ENCODE measurements at places on chromosomes 5 and 9.
A peak's percentile ranks its signal among the peaks of the same experiment; 100 is the strongest.

DNA sequence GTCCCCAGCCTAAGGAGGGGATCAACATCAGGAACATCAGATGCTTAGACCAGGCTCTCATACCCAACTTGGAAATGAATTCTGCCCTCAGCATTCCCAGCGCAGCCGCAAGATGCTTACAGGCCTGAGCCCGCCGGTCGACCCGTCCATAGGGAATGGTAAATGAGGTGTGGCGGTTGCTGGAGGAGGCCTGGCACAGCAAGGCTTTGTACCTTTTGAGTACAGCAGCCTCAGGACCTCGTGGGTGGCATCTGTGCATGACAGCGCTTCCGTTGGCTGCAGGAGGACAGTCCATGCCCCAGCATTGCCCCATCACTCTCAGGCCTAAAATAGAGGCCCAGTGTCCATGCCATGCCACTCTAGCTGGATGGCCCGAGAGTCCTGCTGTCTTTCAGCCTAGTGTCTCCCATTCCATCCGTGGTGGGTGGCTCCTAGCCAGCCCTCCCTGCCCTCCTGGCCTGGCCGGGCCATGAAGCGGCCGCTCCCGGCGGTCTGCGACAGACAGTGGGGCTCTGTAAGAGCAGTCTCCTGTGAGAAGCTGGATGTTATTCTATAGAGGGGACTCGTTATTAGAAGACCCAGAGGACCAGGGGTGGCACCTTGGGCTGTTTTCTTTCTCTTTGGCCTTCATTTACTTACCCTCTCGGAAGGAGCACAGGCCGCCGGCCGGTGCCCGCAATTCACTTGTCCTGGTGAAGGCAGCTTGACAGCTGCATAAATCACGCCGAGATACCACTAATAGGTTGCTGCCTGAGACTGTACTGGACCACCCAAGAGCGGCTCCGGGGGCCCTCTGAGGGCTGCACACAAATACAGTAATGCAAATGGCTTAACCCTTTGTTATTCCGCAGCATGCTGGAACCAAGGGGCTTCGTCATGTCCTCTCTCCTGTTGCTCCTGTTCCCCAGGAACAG lies 223.5 kb upstream of the TUT7 start:
- DNase-seq = no peak

GRCh38 chr5:110768138-110768860 lies 29.5 kb downstream of the SLC25A46 start:
- no peak for DNase-seq

DNA sequence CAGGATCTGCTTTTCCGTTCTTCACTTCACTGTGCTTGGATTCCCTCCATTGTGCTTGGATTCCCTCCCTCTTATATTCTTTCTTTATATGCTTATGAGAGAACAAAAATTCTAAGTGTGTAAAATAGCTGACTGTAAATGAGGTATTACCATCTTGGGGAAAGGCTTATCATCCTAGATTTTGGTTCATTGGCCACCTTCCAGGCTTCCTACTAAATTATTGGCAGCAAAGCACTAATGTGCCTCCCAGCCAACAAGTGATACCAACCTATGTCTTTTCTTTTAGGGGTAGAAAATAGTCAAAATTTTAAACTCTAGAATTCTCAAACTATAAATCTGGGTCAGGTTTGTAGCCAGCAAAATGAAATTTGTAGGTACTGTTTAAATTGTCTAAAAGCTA lies 52.7 kb downstream of the NDUFAF2 start:
- DNase-seq = no peak

DNA sequence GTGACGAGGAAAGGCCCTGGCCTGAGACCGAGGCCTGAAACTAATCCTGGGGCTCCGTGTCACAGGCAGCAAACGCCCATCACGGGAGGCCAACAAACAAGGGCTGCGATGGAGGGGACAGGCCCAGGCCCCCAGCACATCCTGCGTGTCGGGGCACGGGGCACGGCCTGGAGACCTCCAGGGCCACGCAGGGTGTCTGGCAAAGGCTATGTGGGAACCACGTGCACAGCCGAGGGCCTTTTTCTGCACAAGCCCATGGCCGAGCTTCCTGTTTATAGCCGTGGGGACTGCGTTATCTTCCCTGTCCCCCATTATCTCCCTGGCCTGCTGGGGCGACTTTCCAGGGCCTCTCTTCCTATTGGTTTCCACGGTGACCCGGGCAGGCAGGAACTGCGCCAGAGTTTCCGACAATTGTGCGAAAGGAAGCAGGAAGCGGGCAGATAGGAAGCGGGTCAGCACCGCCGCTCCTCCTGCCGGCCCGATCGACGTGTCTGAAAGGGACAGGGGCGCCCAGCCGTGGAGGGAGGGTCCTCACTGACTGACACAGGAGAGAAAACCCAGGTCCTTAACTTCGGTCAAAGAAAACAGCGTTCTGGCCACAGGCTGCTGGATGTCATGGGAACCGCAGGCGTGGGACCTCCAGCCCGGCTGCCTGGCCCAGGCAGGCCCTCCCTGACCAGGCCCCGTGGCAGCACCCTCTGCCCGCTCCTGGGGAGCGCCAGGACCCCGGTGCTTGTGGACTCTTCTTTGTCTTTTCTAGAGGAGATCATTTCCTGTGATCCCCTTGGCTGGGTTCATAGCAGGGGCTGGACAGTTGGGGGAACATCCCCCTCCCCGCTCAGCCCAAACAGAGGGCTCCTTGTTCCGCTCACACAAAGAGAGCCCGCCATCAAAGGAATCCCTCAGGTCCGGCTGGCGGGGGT lies 29.1 kb upstream of the SEC16A start:
- DNase-seq = peak; percentile 95

GRCh38 chr9:107249131-107249533 lies 33.9 kb upstream of the RAD23B start:
- no peak for DNase-seq

GRCh38 chr9:95460518-95461164 lies 56.1 kb downstream of the PTCH1 start:
- DNase-seq = no peak

GRCh38 chr5:126883564-126884245 lies 106.8 kb downstream of the LMNB1 start:
- DNase-seq = no peak

- DNase-seq = no peak
Measured at GRCh38 chr5:102638912-102639652, 116.0 kb upstream of the PAM start.

- DNase-seq = no peak
Measured at GRCh38 chr9:111094958-111095357, 56.7 kb upstream of the LPAR1 start.

- no peak for DNase-seq
Measured at GRCh38 chr5:93635991-93636390, 53.0 kb downstream of the NR2F1 start.

- DNase-seq = no peak
Measured at GRCh38 chr9:5624655-5625054, 4.3 kb upstream of the RIC1 start.

DNA sequence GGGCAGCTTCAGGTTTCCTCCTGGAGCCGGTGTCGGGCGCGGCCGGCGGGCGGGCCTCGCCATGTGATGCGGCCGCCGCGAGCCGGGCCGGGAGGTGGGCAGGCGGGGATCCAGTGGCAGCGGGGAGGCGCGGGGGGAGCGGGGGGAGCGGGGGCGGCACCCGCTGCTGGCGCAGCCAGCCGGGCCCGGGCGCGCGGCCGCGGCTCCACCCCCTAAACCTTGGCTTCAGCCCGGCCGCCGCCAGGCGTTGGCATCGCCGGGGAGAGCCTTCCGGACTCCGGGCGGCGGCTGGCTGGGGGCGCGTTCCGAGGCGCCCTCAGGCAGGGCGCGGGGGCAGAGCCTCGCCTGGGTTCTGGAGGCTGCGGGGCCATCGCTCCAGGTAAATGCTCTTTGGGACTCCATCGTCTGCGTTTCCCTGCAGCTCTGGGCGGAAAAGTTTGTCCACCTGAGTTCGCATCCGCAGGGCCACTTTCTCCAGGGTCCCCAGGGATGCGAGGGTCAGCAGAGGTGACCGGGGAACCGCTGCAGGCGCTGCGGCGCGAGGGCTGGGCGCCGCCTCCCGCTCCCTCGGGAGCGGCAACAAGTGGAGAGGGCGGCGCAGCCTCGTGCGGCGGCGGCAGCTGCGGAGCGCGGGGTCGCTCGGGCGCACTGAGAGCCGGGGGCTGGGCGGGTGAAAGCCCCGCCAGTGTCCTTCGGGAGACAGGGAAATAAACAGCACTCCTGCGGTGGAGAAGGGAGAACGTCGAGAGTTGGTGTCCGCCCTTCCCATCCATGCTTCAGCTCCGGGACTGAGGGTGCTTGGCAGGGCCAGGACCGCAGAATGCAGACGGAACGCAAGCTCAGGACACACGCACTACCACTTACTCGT lies at the start of gene ARHGEF28:
Gene ARHGEF28, plus strand, starts transcription at position 253 of the 868 bp plus-strand sequence. CDS start 58,656 bp downstream, outside the sequence.
- peak; percentile 80 for DNase-seq

DNA sequence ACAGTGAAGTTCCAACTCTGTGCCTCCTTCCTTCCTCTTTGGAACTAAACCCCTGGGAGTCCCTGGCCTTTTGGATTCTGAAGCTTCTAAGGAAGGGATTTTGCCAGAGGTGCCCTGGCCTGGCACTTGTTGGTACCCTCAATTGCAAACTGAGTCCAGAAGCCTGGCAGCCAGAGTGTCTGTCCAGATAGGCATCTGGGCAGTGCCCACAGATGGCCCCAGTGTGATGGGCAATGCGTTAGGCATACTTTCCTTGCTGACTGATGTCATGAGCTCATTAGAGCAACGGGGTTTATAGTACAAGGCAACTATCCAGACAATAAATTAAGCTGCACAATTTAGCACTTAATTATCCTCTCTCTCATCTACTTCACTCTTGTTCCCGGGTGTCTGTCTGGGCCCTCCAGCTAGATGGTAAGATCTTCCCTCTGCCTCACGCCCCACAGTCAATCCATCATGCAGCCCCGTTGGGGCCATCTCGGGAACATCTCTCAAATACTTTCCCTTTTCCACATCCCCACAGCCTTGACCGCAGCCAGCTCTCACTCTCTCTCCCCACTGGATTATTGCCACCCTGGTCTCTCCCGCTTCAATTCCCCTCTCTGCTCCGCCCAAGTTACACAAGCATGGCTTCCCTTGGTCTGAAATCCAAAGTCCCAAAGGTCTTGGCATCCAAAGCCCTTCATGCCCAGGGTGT lies 157.5 kb upstream of the SMIM23 start:
- no peak for DNase-seq

- no peak for DNase-seq
Measured at GRCh38 chr5:55141945-55142690, 17.9 kb upstream of the GPX8 start.

- DNase-seq = no peak
Measured at GRCh38 chr5:179171816-179172745, 111.9 kb downstream of the ZNF354C start.

DNA sequence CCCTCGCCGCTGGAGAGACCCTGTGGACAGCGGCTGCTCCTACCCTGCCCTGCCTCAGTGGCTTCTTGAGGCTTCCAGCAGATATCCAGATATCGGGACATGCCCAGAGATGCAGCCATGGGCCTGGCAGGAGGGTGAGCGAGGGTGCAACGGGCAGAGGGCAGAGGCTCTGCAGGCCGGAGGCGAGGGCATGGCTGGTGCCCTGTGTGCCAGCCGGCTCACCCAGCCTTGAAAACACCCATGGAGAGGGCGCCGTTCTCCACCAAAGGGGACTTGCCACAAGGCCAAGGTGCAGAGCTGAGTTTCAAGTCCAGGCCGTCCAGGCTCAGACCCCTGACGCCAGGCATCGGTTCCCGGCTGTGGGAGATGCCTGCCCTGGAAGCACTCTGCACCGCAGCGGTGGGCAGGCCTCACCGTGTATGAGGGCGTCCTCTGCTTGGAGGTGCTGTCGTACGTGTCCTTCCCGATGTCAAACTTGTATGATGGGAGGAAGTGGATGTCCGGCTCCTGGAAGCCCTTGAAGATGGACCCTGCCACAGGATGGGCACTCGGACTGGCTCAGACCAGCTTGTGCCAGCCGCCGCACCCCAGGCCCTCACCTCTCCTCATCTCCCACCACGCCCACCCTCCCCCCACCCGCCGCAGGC lies 8.9 kb downstream of the INPP5E start:
- no peak for DNase-seq

DNA sequence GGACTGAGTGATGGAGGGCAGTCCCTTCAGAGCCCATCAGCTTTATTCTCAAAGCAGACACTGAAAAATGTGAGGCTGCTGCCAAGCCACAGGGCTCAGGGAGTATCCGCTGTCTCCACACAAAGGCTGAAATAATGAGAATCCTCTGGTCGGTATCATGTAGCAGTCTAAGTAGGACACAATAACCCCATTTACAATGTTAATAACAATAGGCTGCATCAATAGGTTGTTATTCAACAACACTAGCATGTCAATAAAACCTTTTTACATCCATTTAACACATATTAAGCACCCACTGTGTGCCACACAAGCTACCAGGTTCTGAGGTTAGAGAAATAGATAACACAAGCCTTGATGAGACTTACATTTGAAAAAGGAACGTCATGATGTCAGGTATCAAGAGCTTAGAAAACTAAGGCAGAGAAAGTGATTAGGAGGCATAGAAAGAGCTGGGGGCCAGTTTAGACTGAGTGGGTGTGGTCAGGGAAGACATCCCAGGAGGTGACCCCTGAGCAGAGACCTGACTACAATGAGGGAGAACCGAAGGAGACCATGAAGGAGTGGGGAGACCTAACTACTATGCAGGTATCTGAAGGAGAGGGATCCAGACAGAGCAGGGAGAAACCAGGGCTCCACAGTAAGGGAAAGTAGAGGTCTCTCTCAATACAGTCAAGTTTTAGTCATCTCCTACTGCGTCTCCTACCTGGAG lies 140.1 kb upstream of the GRIA1 start:
- no peak for DNase-seq

DNA sequence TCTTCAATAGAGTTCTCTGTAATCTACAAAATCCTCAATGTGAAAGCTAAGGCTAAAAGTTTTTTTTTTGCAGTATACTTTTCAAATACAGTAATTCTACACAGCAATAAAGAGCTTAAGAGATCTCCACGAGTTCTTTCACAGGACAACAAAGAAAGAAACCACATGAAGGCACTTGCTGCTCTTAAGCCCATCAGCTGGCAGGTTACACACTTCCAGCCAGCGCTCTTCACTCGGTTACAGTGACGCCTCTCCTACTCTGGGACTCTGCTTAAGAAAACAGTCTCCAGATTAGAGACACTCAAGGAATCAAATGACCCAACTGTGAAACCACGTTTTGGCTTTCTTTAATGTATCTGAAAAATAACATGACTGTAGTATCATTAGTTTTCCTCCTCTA lies 85.0 kb downstream of the ROR2 start:
- DNase-seq = no peak

Data from frontal cortex (tissue), 4 donors.